ENCODE measurements at places on chromosomes 4 and X.

DNA sequence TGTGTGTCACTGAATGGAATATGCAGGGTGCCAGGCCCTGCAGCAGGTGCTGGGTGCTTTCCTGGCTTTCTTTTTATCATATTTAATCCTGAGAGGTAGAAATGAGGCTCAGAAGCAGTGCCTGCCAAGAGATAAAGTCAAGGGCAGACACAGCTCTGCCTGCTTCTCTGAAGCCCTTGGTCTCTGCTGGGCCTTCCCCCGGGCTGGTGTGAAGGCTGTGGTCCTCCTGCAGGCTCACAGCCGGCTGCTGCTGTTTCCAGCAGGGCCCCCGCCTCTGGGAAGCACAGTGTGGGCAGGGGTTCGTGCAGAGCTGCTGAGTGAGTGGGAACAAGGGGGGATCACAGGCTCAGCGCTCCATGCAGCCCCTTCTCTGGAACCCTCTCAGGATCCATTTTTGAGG is 49.6 kb downstream of the TBC1D14 start:
- no peak for DNase-seq

DNA sequence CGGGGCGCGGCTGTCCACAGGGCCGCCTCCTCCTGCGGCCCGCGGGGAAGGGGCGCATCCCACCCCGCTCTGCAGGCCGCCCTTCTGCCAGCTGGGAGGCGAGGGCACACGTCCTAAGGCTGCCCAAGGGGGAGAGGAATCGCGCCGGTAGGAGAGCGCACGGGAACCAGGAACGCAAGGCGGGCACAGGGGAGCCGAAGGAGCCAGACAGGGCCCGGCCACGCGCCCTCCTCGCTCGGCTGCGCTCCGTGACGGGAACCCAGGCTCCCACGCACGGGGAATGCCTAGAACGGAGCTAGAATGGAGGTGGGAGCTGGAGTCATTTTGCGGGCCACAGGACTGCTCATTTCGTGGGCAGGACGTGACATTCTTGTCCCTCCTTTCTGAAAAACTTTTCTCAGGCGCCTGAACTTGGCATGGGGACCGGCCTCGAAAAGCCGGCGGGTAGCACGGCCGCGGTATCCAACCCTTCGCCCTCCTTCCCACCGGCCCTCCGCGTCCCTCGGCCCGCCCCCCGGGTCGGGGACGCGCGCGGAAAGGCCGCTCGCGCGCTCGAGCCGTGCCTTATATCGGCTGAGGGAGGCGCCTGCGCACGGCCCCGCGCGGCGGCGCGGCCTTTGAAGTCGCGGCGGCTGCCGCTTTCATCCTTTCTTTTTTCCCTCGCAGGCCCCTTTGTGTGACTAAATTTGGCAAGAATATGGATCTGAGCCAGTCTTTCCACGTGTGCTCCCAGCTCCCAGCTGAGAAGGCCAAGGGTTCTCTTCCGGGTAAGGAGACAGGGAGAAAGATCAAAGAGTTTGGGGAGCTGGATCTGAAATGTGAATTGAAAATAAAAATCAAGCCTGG is 4.2 kb upstream of the LEF1 start:
- DNase-seq = peak; percentile 59

- no peak for DNase-seq
These were observed 11.3 kb downstream of the CETN2 start for GRCh38 chrX:152819266-152819665.

- DNase-seq = no peak
These were observed 63.2 kb downstream of the HHIP start for GRCh38 chr4:144709159-144709558.

DNA sequence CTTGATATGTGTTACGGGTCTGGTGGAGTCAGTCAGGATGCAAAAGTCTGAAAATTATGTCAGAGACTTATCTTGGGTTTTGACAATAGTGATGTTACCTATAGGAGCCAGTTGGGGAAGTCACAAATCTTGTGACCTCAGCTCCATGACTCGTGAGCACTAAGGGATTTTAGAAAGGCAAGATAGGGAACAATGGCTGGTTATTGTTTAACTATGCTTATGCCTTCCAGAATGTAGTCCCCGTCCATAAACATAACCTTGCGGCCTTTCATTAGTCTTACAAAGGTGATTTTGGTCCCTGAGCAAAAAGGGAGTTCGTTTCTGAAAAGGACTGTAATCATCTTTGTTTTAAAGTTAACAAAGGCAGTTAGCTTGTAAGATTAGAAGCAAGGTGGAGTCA is 23.9 kb upstream of the GATB start:
- no peak for DNase-seq

DNA sequence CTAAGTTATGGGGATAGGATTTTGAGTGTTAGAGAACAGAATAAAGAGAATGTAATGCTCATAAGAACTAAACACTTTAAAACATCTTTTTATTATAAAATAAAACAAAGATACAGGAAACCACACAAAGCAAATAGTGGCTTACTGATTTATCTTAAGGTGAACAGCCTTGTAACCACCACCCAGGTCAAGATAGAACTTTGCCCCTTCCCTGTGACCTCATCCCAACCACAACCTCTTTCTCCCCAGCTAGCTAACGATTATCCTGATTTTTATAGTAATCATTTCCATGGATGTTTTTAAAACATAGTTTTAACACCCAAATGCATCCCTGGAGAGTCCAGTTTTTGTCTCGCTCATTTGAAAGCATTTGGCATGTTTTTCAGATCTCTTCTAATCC is 17.0 kb downstream of the HELT start:
- DNase-seq = no peak

DNA sequence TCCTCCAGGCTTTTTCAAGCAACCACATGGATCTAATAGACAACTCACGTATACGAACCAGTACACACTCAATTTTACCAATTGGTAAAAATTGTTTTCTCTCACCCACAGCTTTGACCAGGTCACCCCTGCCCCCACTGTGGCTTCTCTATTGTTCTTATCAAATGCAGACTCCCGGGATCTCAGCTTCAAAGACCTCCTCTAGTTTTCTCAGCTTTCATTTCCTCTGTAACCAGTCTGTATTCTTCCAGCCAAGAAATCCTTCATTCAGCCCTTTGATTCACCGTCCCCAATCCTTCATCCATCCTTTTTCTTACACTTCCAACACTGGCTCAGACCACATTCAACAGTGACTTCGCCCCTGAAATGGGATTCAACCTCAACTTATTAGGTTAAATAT is 120.7 kb downstream of the CORIN start:
- DNase-seq = no peak

- DNase-seq = no peak
These were observed 57.7 kb upstream of the ATXN3L start for GRCh38 chrX:13377550-13377934.

GRCh38 chr4:153452658-153453378 is 13.3 kb upstream of the TMEM131L start:
- no peak for DNase-seq

DNA sequence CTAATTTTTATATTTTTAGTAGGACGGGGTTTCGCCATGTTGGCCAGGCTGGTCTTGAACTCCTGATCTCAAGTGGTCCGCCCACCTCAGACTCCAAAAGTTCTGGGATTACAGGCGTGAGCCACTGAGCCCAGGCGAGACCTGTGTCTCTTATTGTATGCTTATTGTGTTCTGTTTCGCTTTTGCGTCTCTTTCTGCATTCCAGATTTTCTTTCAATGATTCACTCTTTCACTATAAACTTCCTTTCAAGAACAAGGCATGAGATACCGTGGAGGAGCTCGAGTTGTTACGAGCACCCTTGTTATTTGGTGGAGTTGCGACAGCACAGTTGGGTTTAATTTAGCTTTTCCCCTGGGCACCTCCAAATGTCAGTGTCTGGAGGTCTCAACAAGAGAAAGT is 366.7 kb upstream of the FAT1 start:
- DNase-seq = no peak

DNA sequence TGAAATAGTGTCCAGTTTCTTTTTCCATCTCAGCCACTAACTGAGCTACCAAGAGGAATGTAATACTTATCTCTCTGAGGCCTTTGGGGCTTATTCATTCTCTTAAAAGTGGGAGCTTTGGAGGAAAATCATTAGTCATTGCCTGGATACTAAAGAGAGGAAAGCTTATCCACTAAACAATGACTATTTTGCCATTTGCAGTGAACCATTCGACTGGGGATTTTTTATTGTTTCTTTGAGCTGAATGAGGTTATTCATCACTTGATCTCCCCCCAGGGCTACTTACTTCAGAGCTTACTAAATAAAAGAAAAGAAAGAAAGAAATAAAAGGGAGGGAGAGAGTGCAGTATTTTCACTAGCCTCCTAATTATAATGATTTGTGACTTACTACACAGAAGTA is 1329.5 kb upstream of the TENM3 start:
- no peak for DNase-seq

- DNase-seq = no peak
These were observed 91.5 kb upstream of the SCOC start for GRCh38 chr4:140281828-140282552.

DNA sequence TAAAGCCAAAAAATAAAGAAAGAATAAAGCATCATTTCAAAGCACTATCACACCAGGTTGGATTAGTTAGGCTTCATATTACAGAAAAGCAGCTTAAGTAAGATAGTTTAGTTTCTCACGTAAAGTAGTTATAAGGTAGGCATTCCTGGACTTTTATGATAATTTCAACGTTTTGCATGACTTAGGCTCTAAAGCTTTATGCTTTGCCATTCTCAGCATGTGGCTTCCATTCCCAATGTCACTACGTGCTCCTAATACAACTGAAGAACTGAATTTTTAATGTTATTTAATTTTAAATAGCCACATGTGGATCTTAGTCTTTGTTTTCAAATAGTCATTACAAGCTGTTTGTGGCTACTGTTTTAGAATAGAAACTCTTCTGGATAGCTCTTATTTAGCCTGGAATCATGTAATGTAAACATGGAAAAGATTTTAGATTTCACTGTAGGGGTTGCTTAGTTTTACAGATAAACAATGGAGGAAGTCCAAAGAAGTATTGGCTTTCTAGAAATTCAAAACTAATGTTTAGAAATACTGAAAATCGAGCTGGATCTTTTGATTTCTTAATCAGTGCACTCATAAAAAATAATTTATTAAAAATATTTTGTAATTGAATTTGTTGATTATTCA is 710.0 kb downstream of the IL1RAPL1 start:
- DNase-seq = no peak

DNA sequence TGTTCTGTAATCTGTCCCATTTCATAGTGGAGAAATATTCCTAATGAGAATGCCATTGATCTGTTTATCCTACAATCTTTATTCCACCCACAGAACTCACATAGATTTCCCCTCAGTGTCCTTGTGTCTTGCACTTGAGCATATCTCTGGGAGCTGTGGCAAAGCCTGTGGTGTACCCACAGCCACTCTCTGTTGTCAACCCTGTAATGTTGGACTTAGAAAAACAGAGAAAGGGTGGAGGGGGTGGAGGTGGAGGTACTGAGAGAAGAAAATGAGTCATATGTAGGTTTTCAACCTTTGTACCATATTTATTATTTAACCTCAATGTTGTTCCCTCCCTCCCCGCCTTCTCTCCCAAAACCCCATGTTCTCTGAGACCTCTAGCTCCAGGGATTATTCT is 46.9 kb upstream of the TLL1 start:
- no peak for DNase-seq

GRCh38 chr4:88661739-88662138 is 35.9 kb downstream of the NAP1L5 start:
- DNase-seq = no peak

- no peak for DNase-seq
These were observed 201.7 kb upstream of the ADAMTS3 start for GRCh38 chr4:72770708-72771107.

DNA sequence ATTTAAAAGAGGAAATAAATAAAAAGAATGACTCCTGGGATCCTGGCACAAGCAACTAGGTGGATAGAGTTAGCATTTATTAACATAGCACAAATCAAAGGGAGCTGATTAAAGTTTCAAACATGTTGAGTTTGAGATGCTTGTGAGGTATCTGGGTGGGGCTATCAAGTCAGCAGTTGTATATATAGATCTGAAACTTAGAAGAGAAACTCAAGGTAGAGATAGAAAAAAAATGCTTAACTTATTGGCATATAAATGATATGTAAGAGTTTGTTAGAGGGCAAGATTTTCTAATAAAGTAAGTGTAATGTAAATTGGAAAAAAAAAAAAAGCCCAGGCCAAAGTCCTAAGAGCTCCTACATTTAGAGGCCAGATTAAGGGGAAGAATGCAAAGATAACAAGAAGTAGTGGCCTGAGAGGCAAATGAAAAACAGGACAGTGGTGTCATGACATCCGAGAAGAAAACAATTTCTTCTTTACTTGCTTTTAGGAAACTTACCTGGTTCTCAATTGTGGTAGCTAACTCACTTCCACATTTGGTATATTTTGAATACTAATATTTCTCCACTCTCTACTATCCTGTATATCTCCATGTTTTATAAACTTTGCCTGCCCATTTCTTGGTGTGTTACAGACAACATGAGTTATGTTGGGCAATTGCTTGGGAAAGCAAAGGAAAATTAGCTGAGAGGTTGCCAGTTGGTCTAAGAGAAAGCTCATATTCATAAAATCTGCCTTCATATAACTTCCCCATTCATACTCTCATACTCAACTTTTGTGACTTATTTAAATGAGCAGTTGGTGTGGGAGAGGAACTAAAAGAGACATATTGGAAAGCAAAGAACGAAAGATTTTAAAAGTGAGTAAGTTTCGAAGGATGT is 169.2 kb downstream of the PARM1 start:
- DNase-seq = no peak

GRCh38 chr4:165799384-165799815 is 73.6 kb upstream of the TLL1 start:
- DNase-seq = no peak

DNA sequence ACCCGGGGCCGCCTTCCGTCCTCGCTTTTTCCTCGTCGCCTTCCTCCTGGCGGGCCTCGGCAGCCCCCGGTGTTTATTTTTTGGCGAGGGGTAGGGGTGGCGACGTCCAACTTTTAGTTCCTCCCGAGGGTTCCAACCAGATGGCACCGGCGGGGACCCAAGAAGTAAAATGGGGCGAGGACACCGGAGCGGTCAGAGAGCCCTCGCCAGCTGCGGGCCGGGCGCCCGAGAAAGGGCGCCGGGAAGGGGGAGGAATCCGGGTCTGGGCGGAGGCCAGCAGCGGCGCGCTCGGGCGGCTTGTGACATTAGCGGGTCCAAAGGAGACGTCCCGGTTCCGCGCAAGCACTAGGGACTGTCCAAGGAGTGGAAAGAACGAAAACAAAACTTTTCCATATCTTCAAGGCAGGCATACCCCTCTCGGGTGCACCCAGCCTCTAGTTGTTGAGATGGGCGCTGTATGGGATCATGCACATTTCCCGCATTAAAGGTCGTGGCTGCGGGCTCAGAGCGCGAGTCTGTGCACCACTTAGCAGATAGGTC is 691 bp upstream of the USP46 start:
- peak; percentile 8 for DNase-seq

All from activated effector memory CD4-positive, alpha-beta T cell treated with Interleukin-2 at 50 U/mL for 16 hours (primary cell).